ENCODE measurements at places on chromosomes 1 and 21.

GRCh38 chr1:150210091-150210490, 25.8 kb downstream of the ANP32E start:
- DNase-seq: no peak

- DNase-seq: no peak
Measured at GRCh38 chr1:184533915-184534314, 147.1 kb downstream of the C1orf21 start.

DNA sequence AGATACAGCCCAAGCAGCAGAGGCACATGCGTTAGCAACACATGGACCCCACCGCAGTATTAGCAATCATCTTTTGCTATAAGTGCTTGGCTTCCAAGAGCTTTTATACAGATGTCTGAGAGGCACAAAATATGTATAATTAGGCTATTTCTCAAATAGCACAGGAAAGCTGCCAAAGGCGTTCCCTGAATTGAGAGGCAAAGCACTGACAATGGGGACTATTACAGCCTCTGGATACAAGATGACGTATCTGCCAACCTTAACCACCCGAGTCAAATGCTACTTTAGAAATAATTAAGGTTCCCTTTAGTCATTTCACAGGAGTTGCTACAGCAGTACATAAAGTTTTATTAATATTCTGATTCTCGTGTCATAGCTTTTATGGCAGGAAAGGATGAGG, 6.4 kb downstream of the STMN1 start:
- no peak for DNase-seq

- DNase-seq: no peak
Measured at GRCh38 chr1:5564578-5565257, 427.5 kb downstream of the NPHP4 start.

DNA sequence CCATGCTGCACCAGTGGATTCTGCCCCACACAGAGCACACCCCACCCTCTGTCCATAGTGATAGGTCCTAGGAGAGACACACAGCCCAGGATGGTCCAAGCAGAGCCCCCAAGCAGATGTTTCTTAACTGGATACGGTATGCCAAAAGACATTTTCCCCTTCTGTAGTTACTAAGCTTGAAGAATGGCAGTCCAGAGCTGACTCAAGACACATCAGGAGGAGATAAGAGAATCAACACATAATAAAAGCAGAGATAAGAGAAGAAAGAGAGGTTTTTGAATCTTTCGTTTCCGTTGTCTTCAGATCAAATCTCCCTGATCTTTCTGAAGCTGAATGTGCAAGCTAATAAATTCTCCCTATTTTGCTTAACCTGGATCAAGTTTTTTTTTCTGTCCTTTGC, 21.8 kb upstream of the CASQ2 start:
- no peak for DNase-seq

- DNase-seq: no peak
Measured at GRCh38 chr1:118104951-118105350, 80.1 kb downstream of the SPAG17 start.

GRCh38 chr21:29360799-29361765, 62.4 kb downstream of the BACH1 start:
- DNase-seq: peak; percentile 4

DNA sequence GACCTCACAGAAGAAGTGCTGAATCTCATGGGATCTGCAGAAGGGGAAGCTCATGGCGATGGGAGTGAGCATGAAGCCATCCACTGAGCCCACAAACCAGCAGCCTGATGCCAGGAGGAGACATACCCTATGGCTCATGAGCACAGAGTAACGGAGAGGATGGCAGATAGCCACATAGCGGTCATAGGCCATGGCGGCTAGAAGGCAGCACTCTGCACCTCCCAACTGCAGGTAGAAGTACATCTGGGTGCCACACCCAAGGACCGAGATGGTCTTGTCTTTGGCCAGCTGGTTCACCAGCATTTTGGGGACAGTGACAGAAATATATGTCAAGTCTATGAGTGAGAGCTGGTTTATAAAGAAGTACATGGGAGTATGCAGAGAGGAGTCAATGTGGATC, 4.3 kb downstream of the OR2T10 start:
- DNase-seq: no peak

DNA sequence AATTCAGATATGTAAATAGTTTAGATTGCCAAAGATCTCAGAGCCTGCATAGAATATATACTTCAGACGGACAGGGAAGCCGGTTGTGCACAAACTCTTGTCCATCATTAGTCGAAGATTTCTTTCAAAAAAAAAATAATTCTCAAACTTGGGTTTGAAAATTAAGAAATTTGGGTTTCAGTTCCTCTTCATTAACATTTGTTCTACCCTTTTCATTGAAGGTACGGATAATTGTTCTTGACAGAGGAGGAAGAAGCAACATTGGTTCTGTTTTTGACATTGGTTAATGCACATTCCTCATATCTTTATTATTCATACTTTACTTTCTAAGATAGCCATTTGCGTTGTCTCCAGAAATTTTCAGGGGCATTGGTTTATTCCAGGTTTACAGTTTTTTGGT, 38.0 kb upstream of the PRMT6 start:
- DNase-seq: no peak

- DNase-seq: no peak
Measured at GRCh38 chr1:59985911-59986515, 59.4 kb upstream of the CYP2J2 start.

DNA sequence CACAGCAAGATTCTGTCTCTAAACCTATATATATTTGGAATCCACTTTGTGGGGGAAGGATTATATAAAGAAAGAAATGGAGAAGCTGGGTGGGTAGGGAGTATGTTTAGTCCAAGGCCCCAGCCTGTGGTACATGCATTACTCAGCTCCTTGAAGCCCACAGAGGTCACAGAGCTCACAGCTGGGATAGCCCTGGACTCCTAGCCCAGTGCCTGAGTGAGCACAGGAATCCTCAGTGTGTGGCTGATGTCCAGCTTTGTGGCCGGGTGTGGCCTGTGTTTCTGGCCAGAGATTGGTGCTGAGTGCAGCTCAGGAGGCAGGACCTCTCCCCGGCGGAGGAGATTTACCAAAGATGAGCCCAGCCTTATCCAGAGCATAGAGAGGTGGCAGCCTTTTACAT, 7.6 kb downstream of the CAPN9 start:
- no peak for DNase-seq
